Neural crest cell (in vitro differentiated cells): ENCODE measurements at places on chromosomes 6 and 20.

DNA sequence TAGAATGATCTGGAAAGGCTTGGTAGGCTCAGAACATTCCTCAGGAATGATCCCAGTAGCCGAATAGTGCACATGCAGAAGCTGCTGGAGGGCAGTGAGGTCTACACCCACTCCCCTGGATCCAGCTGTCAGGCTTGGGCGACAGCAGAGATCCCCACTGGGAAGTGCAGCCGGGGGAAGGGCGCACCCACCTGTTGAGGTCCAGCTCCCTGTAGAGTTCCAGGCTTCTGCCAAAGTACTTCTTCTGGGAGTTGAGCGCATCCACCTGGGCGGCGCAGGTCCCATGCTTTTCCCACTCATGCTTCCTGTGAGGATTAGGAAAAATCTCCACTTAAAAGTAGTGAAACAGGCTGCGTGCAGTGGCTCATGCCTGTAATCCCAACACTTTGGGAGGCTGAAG, 17.6 kb downstream of the RNASET2 start:
- no peak for DNase-seq

DNA sequence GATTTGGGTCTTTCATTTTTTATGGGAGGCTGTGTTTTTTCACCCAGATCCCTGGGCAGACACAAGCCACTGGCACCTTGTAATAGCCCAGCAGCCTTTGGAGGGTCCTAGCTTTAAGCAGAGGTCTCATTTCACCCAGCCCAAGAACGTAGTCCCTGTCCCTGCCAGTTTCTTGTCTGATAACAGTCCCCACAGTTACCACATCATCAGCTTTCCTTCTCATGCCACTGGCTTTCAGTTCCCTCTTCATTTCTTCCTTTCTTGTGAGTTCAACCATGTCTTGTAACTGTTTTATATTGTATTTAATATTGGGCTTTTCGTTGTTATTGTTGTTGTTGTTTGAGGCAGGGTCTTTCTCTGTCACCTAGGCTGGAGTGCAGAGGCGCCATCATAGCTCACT, 10.6 kb downstream of the PNPLA1 start:
- DNase-seq = no peak

- no peak for DNase-seq
Measured at GRCh38 chr6:49327571-49327970, 135.5 kb downstream of the MMUT start.

- DNase-seq = no peak
Measured at GRCh38 chr6:145562771-145563615, 172.3 kb downstream of the EPM2A start.

GRCh38 chr20:50743087-50743486, 11.7 kb downstream of the PARD6B start:
- DNase-seq = no peak
